Sigmoid colon (tissue), 7 donors: ENCODE measurements at places on chromosomes 3 and 15. TPM values are rescaled to one million over a fixed set of nuclear protein-coding genes. Genes with fewer than 3 reads are reported as not detected.

The GOLGA6A gene
- polyA plus RNA-seq: not detected

The COL6A6 gene
- not detected for polyA plus RNA-seq

DNA sequence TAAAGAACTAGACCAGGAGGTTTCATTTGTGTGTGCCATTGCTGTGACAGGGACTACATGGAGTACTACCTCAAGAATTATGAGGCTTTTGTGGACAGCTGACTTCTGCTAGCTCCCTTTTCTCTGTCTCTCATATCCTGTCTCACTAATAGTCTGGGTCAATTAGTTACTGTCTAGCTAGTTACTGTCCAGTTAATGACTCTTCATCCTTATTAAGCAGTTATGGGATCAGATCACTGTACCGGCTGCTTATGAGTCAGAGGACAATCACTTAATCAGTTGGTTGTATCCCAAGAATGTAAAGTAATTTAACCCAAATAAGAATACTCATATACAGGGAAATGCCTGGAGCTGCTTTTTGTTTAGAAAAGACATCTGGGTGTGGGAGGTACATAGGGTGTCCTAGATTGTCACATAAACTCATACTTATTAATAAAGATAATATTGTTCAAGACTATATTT is 158.0 kb downstream of the CDIN1 start:
- no peaks in the 10 kb centered on the region for H3K36me3 ChIP-seq
- no peaks in the 10 kb centered on the region for H3K4me1 ChIP-seq
- no peak overlapping the region for H3K27ac ChIP-seq

- no peak overlapping the region for H3K4me3 ChIP-seq
- DNase-seq: no peak
Observed at GRCh38 chr15:58383876-58384275, 47.9 kb upstream of the LIPC start.

- no peaks in the 10 kb centered on the region for H3K27me3 ChIP-seq
- DNase-seq: no peak
- H3K27ac ChIP-seq: no peak overlapping the region
- H3K36me3 ChIP-seq: no peaks in the 10 kb centered on the region
Observed at GRCh38 chr3:111571907-111572460, 23.2 kb downstream of the ZBED2 start.
